ENCODE measurements at places on chromosomes 13 and 19.

DNA sequence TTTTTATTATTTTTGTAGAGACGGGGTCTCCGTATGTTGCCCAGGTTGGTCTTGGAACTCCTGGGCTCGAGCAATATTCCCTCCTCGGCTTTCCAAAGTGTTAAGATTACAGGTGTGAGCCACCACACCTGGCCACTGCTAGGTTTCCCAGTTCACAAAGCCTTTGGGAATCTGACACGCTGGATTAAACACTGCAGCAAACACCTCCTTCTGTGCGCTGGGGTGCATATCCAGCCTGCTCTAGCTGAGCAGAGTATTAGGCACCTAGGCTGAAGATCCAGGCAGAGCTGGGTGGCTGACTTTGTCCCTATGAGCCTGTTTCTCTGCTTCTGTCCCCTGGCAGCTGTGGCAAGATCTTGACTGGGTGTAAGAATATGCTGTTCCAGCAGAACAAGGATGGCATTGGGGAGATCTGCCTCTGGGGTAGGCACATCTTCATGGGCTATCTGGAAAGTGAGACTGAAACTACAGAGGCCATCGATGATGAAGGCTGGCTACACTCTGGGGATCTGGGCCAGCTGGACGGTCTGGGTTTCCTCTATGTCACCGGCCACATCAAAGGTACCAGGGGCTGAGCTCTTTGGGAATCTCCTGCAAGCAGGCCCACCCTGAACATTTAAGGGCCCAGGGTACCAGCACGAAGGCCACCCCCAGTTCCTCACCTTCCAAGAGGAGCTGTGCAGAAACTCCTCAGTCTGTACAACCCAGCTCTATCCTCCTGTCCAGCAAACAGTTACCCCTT is 49.8 kb downstream of the ACSBG2 start:
- no peak for DNase-seq

- DNase-seq, result no peak
These were observed 9.9 kb downstream of the LTBP4 start for GRCh38 chr19:40611096-40611495.

DNA sequence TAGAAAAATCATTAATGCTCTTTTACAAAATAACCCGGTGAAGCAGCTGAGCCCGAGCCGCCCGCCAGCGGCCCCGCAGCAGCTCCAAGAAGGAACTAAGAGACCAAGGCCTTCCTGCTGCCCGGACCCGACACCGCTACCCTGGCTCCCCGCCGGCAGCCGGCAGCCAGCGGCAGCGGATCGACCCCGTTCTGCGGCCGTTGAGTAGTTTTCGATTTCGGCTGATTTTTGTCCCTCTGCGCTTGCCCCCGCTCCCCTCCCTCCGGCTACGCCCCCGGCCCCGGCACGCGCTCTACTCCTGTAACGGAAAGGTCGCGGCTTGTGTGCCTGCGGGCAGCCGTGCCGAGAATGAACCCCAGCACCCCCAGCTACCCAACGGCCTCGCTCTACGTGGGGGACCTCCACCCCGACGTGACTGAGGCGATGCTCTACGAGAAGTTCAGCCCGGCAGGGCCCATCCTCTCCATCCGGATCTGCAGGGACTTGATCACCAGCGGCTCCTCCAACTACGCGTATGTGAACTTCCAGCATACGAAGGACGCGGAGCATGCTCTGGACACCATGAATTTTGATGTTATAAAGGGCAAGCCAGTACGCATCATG is at the start of gene PABPC3:
TSS of gene PABPC3 (plus strand) at position 286 of the 603 bp plus-strand sequence. CDS start at position 349, 63 bp downstream.
- no peak for DNase-seq

- DNase-seq, result no peak
These were observed 23.9 kb upstream of the CXCL17 start for GRCh38 chr19:42466521-42467182.

DNA sequence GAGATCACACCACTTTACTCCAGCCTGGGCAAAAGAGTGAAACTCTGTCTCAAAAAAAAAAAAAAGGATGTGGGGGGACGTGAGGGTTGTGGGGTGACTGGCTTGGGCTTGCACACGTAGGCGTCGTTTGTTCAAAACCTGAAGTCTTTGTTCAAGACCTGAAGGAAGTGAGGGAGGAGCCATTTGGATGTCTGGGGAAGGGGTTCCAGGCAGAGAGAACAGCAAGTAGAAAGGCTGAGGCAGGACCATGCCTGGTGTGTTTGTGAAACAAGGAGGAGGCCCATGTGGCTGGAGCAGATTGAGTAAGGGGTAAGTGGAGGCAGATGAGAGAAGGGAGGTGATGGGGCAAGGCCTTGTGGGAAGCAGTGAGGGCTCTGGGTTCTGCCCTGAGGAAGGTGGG is 27.8 kb downstream of the PIN1 start:
- no peak for DNase-seq

DNA sequence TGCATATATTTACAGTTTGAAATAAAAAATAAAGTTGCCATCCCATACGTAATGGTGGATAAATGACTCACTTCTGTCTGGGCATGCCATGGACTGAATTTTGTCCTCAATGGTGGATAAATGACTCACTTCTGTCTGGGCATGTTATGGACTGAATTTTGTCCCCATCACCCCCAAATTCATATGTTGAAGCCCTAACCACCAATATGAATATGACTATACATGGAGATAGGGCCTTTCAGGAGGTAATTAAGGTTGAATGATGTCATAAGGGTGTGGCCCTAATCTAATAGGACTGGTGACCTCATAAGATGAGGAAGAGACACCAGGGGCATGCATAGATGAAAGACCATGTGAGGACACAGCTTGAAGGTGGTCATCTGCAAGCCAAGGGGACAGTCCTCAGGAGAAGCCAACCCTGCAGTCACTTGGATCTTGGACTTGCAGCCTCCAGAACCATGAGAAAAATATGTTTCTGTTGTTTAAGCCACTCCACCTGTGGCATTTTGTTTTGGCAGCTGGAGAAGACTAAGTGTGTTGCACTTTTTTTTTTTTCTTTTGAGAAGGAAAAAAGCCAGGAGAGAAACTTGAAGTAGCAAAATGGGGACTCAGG is 41.8 kb downstream of the RFC3 start:
- DNase-seq, result no peak

DNA sequence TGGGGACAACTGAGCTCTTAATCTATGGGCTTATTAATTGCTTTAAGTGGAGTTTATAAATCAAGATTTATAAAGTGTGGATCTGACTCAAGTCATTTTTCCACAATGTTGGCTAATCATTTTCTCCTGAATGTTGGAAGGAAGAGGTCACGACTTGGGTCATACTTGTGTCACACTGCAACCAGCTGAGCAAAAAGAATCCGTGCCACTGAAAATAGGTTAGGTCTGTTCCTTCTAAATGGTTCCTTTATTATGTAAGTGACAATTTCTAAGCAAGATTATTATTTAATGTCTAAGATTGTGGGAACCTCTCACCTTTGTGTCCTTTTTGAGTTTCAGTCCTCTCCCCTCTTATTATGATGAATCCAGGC is 178.6 kb downstream of the SHISA2 start:
- DNase-seq, result no peak

- DNase-seq, result no peak
These were observed 437 bp downstream of the SMARCA4 start for GRCh38 chr19:10961073-10961860.

GRCh38 chr13:99935772-99936171 is 35.8 kb downstream of the ZIC5 start:
- DNase-seq, result no peak

DNA sequence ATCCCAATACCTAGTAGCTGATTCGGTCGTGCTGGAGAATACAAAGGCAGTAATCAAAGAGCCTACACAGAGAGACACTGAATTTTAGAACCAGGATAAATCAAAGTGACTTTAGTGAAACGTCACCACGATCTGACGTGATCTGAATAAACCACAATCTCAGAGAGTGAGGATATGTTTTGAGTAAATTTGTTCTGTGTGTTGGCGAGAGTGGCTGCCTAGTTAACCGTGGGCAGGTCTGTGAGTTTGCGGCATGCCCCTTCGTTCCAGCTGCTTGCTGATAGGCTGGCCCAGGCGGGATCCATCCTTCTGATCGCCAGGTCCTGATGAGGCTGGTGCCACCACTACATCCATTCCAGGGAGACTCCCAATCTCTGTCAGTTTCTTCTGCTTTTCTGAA is 40.4 kb downstream of the LRCH1 start:
- no peak for DNase-seq

DNA sequence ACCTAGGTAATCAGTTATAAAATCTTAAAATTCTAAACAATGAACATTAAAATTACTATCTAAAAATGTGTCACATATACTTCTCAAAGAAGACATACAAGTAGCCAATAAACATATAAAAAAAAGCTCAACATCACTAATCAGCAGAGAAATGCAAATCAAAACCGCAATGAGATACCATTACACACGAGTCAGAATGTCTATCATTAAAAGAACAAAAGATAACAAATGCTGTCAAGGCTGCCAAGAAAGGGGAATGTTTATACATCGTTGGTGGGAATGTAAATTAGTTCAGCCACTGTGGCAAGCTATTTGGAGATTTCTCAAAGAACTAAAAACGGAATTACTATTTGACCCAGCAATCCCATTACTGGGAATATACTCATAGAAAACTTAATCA is 310.3 kb upstream of the EDNRB start:
- DNase-seq, result no peak

GRCh38 chr13:43245374-43245964 is 222.1 kb downstream of the DNAJC15 start:
- peak; percentile 18 for DNase-seq

- no peak for DNase-seq
These were observed 72.0 kb downstream of the GNG7 start for GRCh38 chr19:2630352-2631001.

DNA sequence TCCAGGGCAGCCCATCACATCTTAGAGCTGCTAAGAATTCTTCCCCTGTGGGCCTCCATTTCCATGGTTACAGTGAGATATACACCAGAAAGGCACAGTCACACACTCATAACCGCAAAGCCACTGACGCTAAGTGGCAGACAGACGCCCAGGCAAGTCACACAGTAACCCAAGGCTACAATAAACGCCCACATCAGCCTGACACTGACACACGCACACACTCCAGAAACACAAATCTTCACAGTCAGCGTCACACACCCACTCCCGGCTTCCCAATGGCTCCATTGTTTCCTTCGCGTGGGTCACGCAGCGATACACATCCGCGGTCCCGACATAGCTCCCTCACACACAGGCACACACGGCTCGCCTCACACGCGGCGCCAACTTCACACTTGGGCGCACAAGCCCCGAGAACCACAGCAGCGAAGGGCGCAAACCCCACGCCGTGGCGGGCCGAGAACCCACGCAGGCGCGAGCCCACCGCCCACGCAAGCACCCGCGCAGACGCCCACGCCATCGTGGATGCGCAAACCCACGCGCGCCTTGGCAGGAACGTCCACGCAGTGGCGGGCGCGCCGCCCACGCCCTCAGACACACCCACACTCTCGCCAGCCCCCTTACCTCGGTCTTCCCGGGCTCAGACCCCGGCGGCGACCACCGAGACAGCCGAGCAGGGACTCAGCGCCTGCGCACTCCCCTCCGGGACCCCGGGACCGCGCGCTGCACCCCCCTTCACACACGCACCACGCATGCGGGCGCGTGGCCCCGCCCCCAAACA is at the start of gene ZNF667:
TSS of gene ZNF667 (minus strand) at position 695 of the 778 bp plus-strand sequence. CDS start 14,975 bp downstream, outside the sequence.
- peak; percentile 55 for DNase-seq

- no peak for DNase-seq
These were observed 8.4 kb downstream of the MKNK2 start for GRCh38 chr19:2042485-2043250.

DNA sequence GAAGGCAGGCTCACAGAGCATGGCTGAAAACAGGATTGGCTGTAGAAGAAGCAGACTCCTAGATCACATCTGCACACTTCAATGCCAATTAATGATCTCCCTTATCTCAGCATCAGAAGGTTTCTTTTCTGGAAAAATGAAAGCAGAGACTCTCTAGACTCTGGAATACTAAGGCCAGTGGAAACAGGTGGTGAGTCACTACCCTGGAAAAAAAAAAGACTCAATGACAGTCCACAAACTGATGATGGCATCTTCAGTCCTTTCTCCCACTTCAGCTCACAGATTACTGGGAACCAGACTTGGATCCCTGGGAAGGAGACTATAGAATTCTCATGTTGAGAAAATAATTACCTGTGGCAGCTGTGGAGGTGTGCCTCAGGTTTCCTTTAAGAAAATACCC is 47.5 kb upstream of the MBNL2 start:
- no peak for DNase-seq

DNA sequence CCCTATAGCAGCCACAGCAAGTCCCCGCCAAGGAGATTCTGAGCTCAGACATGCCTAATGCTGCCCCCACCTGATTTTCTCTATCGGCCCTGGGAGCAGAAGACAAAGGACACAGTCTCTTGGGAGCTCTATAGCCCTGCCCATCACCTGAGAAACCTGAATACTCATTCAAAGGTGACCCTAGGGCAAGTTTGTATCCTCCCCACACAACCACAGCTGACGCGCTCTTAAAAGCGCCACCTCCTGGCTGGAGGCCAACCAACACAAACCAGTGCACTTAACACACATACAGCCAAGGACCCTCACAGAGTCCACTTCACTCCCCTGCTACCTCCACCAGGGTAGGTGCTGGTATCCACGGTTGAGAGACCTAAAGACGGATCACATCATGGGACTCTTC is 8.8 kb upstream of the IGFL4 start:
- no peak for DNase-seq

DNA sequence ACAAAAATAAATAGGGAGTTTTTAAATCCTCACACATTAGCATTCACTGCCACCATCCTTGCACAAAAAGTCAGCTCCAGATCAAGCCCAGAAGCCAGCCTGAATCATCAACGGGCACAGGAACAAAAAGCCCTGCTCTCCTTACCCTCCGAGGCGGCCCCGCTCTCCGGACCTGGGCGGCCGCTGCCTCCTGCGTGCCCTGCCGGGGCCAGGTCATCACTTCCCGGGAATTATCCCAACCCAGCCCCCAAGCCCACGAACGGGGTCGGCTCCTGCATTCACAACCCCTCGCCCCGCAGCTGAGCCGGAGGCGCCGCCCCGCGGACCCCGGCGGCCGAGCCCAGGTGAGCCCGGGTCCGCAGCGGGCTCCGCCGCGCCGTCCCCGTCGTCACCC is 754 bp downstream of the DNAJB1 start:
- no peak for DNase-seq

DNA sequence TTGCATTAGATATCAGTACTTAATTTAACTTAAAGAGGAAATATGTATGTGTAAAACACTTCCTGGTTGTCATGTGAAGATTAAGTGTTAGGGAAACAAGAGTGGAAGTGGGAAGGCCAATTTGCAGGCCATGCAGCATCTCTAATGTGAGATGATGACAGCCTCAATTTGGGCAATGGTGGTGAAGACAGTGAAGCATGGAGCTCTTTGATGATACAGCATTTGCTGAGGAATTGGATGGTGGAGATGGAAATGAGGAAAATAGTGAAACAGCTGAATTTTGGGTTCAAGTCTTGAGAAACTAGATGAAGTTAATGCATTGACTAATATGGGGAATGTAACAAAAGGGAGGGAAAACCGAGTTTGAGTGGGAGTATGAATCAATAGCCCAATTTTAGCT is 231.7 kb upstream of the MIR17HG start:
- DNase-seq, result no peak

- DNase-seq, result no peak
These were observed 26.9 kb downstream of the RFX1 start for GRCh38 chr19:13979244-13979615.

DNA sequence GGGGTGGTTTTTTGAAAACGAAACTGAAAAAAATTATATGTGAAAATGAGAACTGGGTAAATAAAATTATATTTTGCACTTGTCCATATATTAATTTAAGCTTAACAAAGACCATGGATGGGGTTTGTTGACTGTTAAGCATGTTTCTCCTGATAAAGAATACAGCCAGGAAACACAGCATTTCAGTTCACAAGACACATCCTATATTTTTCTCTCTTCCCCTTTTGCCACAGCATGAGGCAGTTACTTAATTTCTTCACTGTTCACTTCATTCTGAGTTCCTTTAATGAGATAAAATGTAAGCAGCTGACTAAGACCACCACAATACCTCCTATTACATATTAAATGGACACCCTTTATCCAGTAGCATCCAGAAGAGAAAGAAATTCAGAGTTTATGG is 64.0 kb downstream of the RXFP2 start:
- DNase-seq, result no peak

Data from H54 (cell line).